Pancreas (tissue), 10 donors: ENCODE measurements at places on chromosomes 1 and 21. TPM values are rescaled to one million over a fixed set of nuclear protein-coding genes. Genes with fewer than 3 reads are reported as not detected.
A peak's percentile ranks its signal among the peaks of the same experiment; 100 is the strongest.

GRCh38 chr1:152928671-152929070 is 18.3 kb upstream of the SPRR5 start:
- no peak for DNase-seq

DNA sequence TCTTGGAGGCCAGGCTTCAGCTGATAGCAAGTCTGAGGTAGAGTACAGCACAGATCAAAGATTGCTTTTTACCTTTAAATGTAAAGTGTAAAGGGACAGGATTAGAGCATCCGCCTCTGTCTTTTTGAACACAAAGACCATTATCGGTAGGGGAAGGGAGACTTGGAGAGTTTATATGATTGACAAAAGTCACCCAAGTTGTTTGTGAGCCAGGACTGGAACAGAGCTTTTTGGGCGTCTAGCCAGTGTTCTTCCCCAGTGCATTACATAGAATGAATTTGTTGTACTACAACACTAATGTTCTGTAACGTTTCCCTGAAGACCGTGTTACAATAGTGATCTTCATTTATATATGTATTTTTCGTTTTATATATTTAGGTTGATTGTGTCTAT is 9.3 kb upstream of the PIGC start:
- DNase-seq: no peak

DNA sequence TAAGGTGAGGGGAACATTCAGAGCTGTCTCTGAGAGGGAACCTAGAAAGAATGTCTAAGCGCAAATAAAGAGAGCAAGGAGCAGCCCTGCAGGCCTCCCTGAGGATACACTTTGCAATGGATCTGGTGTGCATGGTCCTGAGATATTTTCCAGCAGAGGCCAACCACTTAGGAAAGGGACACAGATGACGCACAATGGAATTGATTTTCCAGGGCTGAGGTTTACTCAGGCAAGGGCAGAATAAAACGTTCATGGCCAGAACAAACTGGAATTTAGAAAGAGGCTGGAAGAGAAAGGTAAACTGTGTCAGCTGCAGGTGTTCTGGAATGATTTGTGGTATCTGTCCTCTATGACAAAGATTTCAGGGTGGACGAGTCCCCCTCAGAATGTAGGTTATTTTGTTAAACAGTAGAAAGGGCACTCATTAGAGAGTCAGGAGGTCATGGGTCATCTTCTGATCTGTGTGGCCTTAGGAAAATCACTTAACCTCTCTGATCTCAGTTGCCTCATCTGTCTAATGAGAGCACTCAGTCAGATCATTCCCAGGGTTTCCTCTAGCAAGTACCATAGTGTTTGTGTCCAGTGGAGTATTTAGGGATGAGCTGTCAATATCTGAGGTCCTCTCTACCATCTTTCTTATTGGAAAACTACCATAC is 61.8 kb upstream of the PGBD5 start:
- peak; percentile 73 for DNase-seq

- DNase-seq: no peak
Measured at GRCh38 chr1:246591504-246591903, 25.2 kb downstream of the CNST start.

GRCh38 chr1:235291599-235292091 is 36.3 kb downstream of the ARID4B start:
- no peak for DNase-seq

Gene NKAIN1
- total RNA-seq: 0.18 TPM

Gene FALEC
- not detected for total RNA-seq

Gene SYDE2
- 4.9 TPM for total RNA-seq

Gene CYP4Z1
- total RNA-seq: not detected
